ENCODE measurements at places on chromosomes 7 and 10.

DNA sequence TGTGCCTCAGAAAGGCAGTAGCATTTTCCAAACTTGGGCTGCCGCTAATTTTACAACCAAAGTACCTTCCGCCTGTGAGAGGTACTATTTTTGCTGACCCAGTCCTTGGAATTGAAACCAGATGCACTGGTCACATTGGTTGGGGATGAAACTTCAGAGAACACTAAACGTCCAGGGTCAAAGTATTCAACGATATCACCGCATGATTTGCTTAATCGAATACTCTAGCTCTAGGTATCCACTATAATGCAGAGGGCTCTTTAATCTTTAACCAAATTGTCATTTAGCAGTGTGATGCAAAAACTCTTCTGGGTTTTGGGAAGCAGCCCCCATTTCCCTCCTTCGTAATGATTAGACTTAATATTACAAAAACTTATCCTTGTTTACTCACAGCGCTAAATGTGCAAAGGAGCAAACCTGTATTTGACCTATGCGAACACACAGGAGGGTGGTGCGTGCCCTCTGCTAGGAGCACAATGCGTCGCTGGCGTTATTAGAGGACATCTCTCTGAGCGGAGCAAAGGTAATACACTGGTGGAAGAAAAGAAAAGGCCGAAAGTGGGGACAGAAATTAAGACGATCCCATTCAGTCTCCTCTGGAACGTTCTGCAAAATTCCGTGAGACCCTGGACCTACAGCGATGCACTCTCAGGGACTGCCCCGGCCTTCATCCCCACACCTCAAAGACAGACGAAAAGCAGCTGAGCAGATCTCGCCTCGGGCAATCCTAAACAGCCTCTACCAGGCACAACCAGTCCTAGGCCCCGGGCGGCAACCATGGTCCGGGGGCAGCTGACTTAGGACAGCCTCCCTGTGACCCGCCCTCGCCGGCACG is 916 bp upstream of the EEPD1 start:
- no peak for DNase-seq

GRCh38 chr7:91800389-91800788 is 80.1 kb downstream of the MTERF1 start:
- no peak for DNase-seq

DNA sequence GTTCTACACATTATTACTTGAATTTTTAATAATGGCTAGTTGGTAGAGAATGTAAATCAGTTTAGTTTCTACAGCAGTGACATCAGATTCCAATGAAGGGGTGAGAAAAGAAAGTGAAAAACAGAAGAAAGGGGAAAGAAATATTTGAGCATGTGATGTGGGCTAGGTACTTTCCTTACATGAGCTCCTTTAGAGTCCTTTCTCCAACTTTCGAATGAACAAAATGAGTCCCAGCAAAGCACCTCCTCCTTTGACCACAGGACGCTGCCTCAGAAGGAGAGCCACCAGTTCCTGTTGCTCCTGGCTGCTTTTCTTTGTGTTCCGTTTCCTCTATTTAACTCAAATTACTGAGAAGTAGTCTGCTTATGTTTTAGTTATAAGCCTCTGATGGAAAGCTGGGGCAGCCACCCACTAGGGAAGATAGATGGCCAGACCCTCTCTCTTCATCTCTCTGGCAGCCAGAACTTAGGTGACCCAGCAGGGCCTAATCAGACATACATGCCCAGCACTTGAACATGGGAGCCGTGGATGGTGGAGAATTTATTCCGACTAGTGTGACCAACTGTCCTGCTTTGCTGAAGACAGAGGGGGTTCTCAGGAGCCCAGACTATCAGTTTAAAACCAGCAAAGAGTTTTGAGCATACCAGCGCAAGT is 82.4 kb upstream of the NME8 start:
- peak; percentile 38 for DNase-seq

DNA sequence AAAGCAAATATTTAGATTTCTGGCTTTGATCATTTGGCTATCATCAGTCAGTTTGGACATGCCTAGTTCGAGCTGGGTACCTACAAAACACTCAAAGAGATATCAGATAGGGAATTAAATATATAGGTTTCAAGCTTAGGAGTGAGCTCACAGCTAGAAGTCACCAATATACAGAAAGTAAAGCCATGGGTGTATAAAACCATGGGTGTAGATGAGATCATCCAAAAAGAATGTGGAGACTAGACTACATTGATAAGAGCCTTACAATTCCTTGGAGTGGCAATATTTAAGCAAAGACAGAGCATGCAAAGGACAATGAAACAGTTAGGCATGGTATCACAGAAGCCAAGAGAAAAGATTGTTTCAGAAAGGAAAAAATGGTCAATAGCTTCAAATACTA is 7.2 kb upstream of the RALA start:
- DNase-seq = no peak

- no peak for DNase-seq
Observed at GRCh38 chr10:28788252-28788651, 110.9 kb downstream of the BAMBI start.

DNA sequence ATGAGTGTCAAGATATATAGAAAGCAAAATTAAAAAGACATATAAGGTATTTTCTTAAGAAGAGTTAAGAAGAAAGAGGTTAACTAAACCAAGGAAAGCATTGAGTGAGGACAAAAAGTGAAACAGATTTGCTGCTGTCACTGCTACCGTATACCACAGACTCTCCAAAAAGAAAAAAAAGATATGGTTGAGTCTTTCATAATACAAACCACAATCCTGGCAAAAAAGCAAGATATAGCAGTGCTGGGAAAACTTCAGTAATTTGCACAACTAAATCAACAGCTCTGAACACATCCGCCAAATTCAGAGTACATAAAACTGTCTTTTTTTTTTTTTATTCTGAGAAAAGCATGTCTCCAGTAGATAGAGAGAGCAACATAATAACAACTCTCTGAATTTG is 114.7 kb downstream of the ETV1 start:
- DNase-seq = no peak
